Body of pancreas (tissue), 4 donors: ENCODE measurements at places on chromosomes 4 and X.

GRCh38 chr4:184587701-184588100 lies 61.5 kb downstream of the CASP3 start:
- DNase-seq = no peak

DNA sequence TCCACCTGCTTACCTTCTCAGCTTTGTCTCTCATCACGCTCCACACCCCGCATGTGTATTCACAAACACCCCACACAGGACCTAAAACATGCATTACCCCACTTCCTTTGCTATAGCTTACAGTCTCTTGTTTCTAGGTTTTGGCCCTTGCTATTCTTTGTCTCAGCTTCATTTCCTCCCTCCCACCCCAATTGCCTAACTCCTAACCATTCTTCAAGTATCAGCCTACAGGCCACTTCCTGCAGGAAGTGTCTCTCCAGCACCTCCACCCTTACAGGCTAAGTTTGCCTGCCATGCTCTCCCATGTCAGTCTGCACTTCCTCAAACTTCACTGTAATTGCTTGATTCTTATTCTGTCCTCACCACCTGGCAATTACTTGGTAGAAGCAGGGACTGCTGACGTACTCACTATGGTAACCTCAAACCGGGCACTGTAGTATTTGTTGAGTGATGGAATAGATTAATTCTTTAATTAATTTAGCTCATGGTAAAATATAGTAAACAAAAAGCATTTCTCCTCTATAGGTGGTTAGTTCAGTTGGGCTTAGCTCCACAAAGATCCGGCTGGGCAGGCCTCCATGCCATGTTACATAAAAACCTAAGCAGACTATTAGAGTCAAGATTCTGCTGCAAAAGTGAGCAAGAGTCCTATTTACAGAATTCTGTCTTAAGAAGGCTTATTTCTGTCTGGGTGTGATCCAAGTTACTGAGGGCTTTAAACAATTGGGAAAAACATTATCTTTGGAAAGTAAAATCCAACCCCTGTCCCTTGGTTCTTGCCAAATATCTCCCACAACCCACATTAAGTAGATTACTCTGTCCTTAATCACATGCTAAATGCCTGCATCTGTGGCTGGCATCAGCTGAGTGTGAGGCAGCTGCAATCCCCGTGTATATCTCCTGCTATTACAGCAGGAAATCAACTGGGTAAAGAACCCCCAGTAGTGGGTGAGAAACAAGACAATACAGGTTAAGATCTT lies 124.7 kb upstream of the CPEB2 start:
- no peak for DNase-seq

DNA sequence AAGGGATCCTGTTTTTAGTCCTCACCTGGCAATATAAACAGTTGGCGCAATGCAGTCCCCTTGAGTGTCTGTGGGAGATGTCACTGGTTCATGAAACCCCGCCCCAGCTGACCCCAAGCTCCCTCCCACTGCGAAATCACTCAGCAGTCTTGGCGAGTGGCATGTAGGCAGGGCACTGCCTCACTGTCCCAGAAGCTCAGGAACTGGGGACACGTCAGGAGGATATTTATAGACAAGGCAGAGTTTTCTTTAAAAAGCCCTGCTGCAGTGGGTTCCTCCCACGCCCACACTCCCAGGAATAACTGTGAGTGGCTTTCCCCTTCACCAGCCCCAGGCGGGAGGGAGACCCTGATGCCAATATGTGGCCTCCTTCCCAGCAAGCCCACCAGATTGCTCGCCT lies 44.3 kb upstream of the PPP2R2C start:
- DNase-seq = no peak

GRCh38 chr4:186137196-186137794 lies 32.8 kb downstream of the FAM149A start:
- no peak for DNase-seq

- DNase-seq = no peak
Measured at GRCh38 chrX:53257166-53257565, 24.2 kb downstream of the IQSEC2 start.

DNA sequence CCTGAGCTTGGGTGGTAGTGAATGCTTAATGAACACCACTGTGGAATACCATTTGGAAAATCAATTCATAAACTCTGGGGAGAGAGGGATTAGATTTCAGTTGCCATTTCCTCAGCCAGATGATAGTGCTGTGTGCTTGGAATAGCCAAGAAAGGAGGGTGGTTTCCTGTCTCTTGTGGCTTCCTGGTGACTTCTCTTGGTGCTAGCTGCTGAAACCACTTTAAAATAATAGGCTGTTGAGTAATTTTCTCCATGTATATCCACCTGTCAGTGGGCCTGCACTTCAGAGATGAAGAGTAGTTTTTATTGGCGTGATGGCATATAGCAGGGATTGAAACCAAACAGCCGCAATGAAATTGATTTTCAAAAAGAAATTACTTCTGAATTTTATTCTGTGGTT lies 11.8 kb downstream of the EDA start:
- no peak for DNase-seq

- no peak for DNase-seq
Measured at GRCh38 chr4:173397604-173398003, 1.3 kb downstream of the SCRG1 start.

DNA sequence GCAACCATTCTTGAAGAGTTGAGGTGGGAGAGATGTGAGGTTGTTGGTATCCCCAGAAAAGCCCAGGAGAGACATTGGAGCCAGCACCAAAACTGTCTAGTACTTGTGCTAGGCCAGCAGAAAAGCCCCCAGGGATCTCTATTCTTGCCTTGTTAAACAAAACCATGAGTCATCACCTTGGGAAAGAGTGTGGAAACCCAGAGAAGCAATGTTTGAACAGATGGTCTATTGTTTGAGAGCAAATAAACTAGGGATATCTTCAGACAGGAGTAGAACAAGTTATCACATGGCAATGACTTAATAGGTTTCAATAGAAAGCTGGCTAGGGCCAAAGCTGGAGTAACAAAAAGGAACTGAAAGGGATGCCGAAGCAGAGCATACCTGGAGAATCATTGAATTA lies 195.7 kb upstream of the CASK start:
- no peak for DNase-seq

- DNase-seq = no peak
Measured at GRCh38 chr4:169305651-169306050, 34.9 kb upstream of the SH3RF1 start.

GRCh38 chrX:19807414-19807813 lies 80.0 kb downstream of the SH3KBP1 start:
- no peak for DNase-seq

DNA sequence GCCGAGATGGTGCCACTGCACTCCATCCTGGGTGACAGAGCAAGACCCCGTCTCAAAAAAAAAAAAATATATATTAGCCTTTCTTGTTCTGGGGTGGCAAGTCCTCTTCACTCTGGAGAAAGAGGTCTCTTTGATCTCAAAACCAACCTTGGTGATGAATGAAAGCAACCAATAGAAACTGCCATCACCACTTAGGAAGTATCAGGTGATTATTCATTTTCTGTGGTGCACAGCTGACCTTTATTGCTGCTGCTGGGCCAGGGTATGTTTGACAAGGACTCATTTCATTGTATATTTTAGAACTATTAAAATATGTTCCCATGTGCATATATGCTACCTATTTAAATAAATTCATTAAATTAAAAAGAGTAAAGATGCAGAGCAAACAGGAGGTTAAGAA lies 76.0 kb upstream of the KIT start:
- DNase-seq = no peak

DNA sequence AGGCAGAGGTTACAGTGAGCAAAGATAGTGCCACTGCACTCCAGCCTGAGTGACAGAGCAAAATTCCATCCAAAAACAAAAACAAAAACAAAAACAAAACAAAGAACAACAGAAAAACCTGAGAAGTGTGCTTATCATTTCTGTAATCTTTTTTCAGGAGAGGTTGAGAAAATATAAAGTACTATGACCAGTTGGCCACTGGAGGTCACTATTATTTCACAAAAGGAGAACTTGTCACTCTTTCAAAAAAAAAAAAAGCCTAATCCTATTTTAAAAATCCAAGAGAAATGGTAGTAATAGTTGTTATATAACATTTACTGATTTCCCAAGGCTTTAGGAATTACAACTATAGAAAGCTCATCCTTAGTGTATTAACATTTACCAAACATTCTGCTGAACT lies 24.9 kb upstream of the RNF150 start:
- no peak for DNase-seq

DNA sequence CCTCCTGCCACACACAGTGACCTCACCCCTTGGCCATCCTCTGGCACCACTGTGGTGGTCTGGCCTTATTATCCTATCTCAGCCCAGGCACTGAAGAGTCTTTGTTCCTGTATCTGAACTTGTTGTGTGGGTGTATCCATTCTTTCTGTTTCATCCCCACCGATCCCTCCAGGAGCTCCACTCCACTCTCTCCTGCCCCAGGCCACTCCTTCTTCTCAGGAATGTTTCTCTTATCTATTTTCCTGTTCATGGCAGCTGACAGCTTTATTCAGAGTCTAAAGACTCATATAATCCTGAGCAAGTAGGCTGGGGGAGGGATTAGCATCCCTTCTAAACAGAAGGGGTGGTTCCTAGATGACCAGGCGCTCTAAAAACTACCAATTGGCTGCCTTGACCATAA lies 150.0 kb downstream of the ANAPC10 start:
- no peak for DNase-seq

GRCh38 chr4:181601103-181601502 lies 642.1 kb upstream of the TENM3 start:
- DNase-seq = no peak

DNA sequence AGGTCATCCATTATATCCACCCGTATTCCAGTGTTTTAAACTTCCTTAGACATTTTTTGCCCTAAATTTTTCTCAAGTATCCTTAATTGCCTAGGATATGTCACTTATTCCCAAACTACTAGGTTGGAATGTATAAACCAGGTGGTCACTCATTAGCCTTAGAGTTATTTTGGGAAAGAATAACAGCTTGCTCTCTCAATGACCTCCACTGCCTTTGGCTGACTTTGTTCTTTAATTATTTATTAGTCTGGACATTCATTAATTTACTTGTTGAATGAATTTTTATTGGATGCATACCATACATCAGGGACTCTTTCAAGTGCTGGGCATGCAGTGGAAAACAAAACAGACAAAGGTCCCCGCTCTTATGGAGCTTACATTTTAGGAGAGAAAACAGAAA lies 609.3 kb upstream of the IGFBP7 start:
- DNase-seq = no peak

DNA sequence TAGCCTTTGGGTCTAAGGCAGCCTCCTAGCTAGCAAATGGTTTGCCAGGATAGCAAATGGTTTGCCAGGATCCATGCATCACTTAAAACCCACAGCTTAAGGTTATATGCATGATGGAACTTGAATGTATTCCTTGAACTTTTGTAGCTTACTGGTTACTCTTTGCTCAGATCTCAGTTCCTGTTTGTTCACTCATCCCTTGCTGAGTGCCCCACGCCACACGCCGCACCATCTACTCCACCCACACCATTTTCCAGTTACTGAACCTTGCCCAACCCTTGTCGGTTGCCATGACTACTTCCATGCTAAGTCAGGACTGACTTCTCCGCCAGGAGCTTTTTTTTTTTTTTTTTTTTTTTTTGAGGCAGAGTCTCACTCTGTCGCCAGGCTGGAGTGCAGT lies 29.5 kb upstream of the XIAP start:
- DNase-seq = peak; percentile 44

DNA sequence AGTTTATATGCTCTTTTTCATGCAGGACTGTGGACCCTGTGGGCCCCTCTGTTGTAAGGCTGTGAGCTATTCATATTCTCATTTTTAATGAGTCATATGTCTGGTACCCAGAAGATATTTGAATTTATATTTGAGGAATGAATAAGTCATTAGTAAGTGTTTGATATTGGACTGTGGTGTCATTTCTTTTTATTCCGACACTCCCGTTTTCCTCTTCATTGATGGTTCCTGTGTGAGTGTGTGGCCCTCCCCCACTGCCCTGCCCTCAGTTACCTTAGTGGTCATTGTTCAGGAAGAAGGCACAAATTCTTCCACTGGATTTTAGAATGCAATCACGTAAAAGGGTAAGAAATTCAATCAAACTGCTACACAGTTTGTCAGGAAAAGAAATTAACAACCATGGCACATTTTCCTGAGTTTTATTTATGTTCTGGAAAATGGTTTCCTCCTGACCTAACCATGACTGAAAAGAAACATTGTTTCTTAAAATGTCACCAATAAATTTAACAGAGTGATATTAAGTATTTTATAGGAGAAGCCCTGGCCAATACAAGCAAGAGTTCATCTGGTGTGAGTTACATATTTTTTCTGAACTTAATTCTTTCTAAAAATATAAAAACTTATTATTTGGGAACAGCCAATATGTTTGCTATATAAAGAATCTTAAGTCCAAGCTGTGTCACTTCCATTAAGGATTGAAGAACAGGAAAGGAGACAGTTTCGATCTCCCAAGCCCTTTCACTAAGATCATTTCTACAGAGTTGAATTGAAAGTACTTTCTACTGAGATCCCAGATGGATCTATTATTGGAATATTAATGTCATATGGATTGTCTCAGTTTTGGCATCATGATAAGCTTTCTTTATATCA lies 370.5 kb upstream of the ANXA10 start:
- DNase-seq = no peak

GRCh38 chrX:153974003-153974725 lies 1.6 kb downstream of the TMEM187 start:
- DNase-seq = no peak
